Activated T-helper 1 cell treated with Interleukin-2 at 50 U/mL for 16 hours (primary cell): ENCODE measurements at places on chromosomes 16 and 17.

GRCh38 chr16:76653390-76654026, 376.3 kb downstream of the CNTNAP4 start:
- no peak for DNase-seq

DNA sequence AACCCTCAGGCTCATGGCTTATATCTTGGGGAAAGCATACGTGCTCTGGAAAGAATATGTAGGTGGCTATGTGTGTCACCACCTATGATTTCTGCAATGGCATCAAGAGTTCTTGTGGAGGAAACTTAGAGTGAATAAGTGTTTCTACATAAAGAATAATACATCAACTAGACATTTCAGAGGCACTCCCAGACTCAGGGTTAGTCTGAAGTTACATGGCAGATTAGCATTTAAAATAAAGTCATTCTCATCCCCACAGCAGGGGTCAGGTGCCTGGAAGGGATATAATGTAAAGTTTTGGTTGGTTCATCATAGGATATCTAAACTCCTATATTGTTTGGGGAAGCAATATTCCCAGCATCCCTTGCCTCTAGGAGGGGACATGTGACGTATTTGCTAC, 182.1 kb downstream of the PCTP start:
- no peak for DNase-seq

DNA sequence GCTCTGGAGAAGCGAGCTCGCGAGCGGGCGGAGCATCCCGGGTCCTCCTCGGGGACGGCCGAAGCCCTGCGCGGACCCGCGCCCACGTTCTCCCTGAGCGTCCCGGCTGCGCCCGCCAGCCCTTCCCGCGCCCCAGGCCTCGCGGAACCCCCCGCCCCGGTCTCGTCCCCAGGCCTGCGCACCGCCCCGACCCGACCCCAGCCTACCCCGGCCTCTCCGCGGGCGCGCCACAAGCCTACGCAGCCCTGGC, 159 bp downstream of the USP36 start:
- DNase-seq = no peak

- DNase-seq = no peak
Observed at GRCh38 chr17:81365148-81365600, 30.1 kb upstream of the BAHCC1 start.

DNA sequence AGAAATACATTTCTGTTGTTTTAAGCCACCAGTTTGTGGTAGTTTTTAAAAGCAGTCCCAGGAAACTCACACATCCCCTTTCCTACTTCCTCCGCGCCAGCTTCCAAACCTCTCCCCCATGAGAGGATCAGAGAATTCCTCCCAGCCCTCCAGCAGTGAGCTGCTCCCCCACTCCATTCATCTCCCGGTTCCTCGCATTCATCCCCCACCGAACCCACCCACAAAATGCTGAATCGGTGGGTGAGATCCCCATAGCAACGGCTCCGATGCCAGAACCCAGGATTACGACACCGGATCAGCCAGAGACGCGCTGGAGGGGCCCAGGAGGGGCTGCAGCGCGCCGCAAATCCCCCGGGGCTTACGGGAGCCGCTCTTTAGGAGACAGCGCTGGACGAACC, 251.4 kb upstream of the RPL38 start:
- DNase-seq = no peak

DNA sequence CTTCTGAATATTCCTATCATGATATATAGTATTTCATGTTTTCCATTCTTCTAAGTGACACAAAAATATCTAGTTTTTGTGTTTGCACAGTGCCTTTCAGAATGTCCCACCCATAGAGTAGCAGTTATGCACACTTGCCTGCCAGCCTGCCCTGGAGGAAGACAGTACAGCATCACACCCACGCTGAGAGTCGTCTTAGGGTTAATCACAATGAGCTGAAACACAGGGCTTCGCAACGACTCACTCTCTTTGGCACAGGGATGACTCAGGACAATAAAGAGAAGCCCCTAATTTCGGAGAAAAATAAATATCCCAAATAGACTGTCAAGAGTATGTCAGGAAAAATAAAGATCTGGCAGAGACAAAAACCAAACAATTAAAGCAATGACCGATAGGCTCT, 11.6 kb upstream of the NDUFAB1 start:
- no peak for DNase-seq

DNA sequence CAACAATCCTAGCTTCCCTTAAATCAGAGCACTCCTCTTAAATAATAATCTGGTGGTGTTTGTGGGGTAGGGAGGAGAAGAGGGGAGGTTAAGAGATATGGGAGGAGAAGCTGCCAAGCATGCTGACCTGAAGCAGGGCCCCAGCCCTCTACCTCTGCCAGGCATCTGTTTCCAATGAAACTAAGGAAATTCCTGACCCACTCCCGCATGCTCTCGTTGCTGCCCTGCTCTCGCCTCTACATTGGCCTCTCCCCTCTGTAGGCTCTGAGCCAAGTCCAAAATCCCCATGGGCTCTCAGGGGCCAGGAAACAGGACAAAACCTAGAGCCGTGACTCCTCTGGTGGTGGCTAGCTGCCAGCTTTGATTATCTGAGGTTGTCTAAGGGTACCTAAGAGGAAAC, 559.5 kb upstream of the CDH11 start:
- no peak for DNase-seq

DNA sequence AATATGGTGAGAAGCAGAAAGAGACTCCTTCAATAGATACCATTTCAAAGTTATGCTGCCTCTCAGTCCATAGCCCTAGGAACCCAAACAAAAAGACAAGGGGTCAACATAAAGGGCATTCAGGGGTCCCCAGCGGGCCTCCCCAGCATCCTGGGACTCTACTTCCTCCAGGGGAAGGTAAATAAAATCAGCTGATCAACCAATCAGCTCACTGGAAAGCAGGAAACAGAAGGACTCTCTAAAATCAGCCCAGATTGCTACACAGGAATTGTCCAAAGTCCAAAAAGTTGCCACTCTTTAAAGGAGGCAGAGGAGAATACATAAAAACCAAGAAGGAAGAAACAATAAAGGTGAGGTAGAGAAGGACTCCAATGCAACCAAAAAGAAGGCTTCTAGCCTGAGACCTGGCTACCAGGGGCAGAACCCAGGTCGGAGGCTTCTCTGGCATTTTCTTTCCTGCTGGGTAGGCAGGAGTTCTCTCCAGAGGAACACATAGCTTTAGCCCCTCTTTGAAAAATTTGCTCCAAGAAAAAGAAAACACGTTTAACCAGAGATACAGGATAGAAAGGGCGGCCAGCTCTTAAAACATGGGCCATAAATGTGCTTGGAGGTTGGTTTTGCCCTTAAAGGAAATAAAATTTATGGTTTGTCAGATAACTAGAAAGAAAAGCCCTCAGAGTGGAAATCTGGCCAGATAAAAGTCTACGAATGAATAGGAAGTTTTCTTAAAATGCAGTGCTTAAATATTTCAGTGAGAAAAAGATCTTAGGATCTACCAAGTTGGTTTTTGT, 404.6 kb downstream of the SOX9 start:
- no peak for DNase-seq

DNA sequence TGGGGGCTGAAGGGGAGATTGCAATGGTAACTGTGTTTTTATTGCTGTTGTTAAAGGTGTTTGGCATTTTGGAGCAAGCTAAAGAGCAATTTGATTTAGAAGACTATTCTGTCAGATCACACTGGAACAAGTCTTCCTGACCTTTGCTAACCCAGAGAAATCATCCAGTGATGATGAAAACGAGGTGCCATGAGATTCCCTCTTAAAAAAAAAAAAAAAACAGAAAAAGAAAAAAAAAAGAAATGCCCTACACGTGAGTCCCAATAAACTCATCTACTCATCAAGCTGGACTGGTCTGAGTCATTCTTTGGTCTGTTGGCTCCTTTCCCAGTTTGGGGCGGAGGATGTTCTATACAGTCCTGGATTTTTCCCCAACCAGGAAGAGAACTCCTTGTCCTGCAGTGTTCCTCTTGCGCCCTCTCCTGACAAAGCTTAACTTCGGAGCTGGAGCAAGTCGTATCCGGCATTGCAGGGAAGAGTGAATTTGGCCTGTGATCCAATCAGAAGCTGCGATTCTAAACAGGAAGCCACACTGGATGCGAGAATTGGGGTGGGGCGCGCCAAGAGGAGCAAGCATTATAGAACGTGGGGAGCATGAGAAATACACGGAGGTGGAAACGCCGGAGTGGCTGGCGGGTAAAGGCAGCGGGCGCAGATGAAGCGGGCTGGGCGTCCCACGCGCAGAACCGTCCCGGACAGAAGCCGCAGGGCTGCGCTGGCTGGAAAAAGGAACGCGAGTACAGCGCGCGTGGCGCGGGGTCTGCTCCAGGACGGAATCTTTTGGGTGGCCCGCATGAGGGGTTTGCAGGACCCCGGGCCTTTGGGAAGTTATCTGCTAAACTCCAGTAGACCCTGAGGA, 22.4 kb upstream of the CRYM start:
- no peak for DNase-seq

DNA sequence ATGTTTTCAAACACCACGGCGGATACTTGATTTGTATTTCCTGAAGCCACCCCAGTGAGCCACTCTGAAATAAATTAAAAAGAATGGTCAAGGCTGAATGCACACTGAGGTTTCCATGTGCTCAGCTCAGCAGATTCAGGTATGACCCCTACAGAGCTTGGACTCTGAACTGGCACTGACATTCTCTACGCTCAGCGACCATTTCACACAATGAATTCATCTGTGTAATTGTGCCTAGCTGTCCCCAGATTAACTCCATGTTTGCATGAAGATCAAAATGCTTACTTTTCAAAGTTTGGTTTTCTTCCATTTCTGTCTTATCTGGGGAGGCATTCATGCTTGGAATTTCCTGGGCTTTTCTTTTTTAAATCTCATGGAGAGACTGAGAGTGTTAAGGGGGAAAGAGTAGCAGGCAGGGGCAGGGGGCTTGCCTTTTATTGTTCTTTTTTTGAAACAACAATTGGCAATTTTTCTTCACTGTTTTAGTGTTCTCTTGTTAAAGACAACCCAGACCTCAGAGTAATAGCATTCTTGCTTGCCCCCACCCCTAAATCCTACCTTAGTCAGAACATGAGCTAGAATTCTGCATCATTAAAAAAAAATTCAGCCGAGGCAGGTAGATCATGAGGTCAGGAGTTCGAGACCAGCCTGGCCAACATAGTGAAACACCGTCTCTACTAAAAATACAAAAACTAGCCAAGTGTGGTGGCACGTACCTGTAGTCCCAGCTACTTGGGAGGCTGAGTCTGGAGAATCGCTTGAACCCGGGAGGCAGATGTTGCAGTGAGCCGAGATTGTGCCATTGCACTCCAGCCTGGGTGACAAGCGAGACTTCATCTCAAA, 85.5 kb upstream of the HNF1B start:
- DNase-seq = no peak

DNA sequence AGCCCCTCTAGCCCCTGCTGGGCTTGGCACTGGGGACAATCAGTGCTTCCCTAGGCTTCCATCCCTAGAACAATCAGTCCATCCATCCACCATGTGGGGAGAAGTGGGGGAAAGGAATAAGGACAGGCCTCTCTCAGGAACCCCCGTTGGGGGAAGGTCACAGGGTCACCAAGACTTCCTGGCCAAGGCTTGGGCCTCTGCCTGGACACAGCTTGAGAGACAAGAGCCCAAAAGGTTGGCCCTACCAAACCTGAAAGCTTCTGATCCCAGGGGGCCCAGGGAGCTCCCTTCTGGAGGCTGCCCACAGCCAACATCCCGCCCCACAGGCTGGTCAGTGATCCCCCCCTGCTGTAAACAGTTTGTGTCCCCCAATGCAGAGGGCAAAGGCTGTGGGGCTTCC, 16.2 kb upstream of the MTMR4 start:
- no peak for DNase-seq
